ENCODE measurements at places on chromosomes 2 and 18.

- no peak for DNase-seq
These were observed 143.0 kb upstream of the SCN7A start for GRCh38 chr2:166637051-166637450.

DNA sequence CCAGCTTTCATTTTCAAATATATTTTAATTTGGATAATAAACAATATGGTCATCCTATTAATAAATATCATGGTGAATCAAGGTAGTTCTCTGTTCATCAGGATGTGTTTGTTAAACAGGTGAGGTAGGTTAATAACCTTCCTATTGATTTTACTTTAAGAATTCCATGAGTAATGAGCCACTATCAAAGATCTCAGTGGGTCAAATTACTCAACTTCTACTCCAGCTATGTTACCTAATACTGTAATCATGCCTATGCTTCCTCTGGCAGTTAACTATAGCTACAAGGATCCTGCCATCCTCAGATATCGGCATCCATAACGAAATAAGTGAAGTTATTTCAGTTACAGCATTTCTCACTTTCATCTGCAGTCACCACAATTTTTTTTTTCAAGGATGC, 289.6 kb upstream of the SLC8A1 start:
- DNase-seq = no peak

- no peak for DNase-seq
These were observed 16.2 kb upstream of the ZNF512 start for GRCh38 chr2:27566628-27567027.

DNA sequence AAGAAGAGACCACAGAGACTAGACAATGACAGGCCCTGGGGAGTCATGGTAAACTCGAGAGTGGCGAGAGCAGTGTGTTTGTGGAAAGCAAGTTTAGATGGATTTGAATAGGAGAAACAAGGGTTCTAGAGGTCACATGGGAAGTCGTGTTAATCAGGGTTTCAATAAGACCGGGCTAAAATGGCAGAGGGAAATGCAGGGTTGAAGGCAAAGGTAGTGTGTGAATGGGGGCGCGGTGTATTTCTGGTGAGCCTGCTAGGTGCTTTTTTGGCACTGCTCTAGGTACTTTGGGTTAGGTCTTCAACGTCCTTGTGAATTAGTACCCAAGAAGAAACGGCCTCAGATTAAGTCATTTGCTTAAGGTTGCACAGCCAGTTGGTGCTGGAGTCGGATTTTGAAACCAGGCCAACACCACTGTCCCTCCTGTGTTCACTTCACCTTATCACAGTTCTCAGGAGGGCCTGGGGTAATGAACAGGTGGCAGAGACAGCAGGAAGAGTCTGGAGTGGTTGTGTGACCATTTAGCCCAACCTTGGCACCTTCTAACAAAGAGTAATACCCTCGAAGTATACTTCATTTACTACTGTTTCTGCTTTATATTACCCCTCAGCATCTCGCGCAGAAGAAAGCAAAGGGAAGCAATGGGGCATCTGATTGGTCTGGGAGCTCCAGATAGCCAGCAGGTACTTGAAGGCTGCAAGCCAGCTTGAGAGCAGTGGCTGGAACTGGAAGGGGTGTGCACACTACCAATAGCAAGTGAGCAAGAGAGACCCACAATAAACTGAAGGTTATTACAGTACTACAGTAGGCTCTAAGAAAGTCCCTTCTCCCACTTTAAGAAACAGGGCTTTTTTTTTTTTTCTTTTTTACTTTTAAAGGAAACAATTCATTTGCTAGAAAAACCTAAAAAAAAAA, 33.4 kb upstream of the GAREM2 start:
- DNase-seq = no peak

DNA sequence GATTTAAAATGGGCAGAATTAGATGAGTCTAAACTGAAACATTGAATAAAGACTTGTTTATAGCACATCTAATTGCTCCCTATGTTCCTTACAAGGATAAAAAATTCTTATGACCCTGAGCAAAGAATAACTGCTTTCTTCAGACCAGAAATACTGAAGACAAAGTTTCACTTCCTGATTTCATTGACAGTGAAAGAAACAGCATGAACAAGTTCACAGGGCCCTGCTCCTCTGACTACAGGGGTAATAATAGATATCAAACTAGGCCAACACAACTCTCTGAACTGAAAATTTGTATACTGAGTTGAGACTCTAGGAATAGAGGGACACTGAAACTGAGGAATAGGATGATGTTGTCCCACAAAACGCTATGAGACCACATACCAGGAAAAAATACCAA, 1383.3 kb upstream of the CDH2 start:
- no peak for DNase-seq

DNA sequence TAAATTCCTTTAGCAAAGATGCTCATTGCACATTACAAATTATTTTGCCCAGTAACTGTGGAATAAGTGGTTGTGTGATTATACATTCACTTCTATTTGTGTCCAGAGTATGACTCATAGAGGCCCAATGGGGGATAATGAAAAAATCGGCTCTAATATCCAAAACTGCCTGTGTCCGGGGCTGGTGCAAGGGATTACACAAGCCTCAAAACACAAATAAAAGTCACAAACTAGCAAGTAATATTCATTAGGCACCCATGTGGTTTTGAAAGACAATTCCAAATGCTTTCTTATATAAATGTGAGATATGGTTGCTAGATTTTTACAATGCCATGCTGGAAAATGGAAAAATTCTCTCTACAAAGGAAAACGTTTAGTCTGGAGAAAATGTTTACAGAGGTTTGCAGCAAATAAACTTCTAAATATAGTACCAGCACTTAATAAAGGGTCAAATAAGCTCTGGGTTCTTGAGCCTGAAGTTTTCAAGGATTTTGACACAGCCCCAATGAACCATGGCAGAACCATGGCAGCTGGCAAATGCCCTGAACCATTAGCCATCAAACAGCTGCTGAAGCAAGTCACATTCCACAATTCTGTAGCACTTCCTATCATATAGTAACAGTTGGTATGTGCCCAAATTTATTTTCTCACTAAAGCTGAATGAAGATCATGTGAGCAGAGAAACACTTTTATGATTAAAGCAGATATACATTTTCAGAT, 40.5 kb downstream of the IRS1 start:
- no peak for DNase-seq

DNA sequence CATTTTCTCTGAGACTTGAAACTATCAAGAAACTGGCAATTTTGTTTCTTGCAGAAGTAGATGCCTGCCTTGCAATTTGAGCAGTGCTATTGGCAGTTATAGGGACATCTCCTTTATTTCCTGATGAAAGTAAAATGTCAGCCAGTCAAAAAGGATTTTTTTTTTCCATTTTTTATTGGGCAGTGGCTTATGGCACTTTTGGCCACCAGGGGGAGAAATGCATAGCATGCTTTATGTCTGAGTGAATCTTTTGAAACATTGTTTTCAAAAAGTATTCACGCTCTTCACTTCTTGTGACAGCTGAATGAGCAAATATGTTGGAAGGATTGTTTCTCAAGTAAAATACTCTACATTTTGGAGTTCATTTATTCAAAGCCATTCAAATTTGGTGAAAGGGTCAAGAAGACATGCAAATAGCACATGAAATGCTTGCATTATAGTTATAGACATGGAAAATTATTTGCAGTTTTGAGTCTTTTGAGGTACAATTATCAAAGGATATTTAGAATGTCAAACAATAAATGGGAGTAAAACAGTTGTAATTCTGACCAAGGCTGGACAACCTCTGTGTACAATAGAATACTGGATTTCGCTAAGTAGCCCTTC, 491.0 kb downstream of the CDH2 start:
- peak; percentile 19 for DNase-seq

DNA sequence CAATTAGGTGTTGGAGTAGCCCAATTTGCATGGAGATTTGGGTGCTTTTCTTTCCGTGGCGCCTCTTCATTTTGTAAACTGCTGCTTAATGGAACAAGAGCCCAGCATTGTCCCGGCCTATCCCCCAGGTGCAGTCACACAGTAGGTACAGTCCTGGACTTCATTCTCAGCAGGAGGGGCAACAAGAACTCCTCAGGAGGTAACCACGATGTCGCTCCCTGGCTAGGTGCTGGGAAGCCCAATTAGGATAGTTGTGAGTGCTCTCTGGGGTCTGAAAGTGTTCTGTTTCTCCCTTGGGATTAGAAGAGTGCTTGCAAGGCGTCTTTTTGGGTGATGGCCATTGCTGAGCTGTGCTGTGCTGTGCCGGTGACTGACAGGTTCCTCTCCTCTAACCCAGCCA, 53.8 kb downstream of the CABLES1 start:
- DNase-seq = no peak

GRCh38 chr18:44927127-44927849, 246.6 kb downstream of the SETBP1 start:
- DNase-seq = peak; percentile 23

- DNase-seq = no peak
These were observed 39.5 kb downstream of the MTERF4 start for GRCh38 chr2:241062389-241063092.

- DNase-seq = no peak
These were observed 124.0 kb downstream of the NRP2 start for GRCh38 chr2:205806143-205806905.

DNA sequence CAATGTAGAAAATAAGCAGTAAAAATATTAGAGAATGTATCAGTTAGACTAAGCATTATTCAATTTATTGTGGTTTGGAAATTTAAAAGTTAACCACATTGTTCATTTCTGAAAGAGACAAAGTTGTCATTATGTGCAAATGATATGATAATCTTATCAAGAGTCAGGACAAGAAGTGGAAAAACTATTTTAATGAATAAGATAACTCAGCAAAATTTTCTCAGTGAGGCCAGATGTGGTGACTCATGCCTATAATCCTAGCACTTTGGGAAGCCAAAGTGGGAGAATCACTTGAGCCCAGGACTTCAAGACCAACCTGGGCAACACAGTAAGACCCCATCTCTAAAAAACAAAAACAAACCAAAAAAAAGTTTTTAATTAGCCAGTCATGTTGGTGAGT, 39.5 kb upstream of the CERS6 start:
- DNase-seq = no peak

GRCh38 chr2:43039376-43040080, 186.9 kb downstream of the ZFP36L2 start:
- DNase-seq = no peak

DNA sequence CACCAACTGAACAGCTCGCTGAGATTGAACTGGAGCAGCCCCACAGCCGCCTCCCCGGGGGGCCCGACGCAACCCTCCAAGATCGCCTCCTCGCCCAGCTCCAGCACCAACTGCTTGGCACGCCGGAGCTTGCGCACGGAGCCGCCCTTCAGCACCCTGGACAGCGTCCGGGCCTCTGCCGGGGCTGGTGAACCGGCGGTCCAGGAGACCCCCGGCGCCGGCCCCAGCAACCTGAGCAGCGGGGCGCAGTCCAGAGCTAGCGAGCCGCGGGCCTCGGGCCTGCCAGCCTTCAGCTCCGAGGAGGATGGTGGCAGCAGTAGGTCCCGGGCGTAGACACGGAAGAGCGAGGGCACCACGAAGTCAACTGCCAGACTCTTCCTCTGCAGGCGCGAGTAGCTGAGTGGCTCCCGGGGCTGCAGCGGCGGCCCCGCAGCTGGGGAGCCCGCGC, 1.2 kb downstream of the ALK start:
- peak; percentile 78 for DNase-seq

DNA sequence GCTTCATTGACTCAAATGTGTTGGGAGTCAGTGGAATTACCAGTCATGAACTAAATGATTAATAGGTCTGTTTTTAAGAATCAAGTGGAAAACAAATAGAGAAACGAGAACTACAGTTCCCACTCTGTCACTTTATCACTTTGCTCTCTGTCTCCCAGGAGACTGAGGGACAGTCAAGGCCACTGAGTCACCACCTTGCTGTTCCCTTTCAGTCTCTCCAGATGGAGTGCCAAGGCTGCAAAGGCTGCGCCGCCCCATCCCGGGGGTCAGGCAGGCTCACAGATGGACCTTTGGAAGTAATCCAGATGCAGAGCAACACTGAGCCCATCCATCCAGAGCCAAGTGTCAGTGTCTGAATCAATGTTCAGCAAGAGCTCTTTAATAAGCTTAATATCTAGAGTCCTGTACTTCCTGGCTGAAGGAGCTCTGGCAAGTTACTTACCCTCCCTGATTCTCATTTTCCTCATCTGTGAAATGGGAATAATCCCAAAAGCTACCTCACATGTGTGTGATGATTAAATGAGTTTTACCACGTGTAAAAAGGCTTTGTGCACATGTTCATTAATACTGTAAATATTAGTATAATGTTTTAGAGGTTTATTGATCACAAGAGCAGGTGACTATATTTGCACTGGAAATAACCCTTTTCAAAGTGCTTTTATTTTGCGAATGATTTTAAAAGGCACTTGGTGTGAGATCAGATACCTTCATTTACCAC, 43.0 kb upstream of the EFEMP1 start:
- no peak for DNase-seq

DNA sequence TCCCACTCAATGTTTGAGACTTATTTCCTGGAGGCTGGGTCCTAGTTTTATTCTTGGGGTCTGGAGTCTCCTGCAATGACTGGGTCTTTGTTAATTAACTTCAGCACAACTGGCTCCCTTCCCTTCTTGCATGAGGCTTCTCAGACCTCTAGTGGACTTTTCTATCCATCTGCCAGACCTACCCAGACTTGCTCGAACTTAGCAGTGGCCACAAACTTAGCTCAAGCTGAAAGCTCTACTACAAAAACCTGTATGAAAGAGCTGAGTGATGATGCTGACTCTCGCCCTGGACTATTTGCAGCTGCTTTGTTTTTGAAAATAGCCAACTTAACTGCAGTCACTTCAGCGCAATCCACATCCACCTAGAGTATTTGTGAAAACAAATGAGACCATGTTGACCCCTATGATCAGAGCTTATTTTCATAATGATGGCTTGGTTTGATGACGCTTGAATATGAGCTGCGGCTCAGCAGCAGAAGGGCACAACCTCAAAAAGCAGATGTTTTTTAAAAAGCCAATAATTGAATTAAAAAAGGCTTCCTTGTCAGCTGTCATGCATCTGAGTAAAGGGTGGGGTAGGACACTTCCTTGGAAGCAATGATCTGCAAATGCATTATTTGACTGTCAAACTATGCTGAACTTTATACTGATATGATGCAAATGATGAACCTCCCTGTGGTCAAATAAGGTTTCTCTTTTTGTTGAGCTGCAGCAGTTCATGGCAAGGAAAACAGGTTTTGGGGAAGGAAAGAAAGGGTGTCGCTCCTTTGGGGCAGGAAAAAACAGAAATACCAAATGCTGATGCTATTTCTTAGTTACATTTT, 10.6 kb upstream of the ANXA4 start:
- no peak for DNase-seq

DNA sequence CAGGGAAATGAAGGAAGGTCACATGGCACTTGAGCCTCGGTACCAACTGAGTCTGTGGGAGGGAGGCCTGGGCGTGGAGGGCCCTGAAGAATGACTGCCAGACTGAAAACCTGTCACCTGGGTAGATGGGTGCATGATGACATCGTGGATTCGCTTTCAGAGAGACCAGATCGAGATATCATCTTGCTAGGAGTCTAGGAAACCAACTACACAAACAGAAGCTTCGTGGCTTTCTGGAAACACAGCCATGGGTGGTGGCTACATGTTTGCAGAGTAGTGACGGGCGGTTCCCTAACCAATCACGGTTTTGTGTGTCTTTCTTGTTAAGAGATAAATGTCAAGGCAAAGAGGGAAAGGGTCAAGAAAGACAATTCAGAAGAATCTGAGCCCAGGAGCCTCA, 155.0 kb downstream of the EIPR1 start:
- no peak for DNase-seq

All from head of caudate nucleus (tissue), 42 donors.